ENCODE measurements at places on chromosomes 3 and 15.

DNA sequence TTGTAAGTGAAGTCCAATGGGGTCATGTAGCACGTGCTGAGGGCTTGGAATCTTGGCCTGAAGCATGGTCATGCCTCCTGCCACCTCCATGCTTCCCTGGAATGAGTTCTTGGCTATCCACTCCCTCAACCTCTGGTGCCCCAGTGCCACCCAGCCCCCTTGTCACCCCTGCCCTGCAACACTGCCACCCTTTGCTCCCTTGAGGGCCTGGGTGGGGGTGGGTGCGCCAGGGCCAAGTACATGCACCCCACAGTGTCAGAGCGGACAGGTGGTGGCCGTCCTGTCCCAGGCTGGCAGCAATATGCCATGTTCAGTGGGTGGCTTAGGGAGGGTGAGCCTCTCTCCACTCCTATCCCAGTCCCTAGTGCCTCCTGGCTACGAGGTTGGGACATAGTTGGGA is 27.6 kb upstream of the C15orf39 start:
- no peak for DNase-seq

- DNase-seq = peak; percentile 37
Measured at GRCh38 chr3:182913889-182914288, 66.4 kb downstream of the DCUN1D1 start.

DNA sequence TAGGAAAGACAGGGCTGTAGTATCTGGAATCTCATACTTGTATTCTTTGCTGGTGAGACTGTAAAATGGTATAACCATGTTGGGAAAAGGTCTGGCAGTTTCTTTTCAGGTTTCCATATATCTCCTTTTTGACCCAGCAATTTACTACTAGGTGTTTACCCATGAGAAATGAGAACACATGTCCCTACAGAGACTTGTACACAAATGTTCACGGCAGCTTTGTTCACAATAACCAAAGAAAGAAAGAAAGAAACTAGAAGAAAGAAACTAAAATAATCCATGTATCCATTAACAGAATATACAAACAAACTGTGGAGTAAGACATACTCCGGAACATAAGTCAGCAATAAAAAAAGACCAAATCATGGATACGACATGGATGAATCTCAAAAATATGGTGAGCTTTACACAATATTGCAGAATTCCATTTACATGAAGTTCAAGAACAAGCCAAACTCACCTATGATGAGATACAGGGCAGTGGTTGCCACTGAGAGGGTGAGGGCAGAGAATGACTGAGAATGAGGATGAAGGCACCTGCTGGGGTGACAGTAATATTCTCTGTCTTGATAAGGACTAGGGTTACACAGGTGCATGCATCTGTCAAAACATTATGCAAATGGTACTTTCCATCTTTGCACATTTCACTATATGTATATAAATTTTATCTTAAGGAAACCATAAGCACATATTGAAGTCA is 2.7 kb downstream of the RFTN1 start:
- DNase-seq = no peak

DNA sequence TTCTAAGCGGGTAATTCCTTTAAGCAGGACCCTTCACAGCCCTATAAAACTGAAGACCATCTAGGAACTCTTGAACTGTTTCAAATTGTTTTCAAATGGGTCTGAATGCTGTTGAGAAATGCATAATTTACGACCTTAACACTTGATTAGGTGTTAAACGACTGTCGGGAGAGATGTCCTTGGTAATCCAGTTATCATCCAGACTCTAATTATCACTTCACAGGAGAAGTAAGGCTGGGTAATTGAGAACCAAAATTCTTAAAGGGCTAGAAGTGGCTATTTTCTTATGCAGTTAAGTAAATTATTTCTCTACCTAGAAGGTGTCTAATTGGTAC is 276.7 kb upstream of the TBC1D5 start:
- no peak for DNase-seq

DNA sequence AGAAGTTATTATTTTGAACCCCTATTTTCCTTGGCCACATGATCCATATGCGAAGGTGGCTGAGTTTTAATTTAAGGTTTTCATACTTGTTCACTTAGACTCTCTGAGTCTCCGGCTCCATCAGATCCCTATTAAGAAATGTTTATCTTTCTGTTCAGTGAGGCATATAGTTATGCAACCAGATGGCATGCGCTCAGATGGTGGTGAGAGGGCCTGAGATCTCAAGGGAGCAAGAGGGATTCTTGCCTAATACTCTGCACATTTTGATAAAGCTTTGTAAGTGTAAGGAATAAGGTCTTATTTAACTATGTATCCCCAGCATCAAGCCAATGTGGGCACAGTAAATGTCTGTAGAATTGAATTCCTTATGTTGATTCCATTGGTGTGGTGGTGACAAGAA is 78.9 kb upstream of the DPH6 start:
- DNase-seq = no peak

DNA sequence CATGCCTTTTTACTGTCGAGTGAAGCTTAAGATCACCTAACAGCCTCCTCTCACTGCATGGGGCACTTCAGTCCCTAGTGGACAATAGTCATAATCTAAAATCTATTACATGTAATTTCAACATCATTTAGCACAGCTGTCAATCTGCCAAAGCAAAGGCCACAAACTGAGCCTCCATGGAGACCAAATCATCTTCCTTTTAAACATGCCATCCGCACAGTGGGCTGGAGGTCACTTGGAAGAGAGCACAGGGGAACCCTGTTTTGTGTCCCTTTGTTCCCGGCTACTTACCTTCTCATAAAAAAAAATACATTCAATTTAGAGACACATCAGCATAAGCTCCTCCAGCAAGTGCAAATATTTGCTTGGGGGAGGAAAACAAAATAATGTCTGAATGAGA is 167.3 kb downstream of the SQOR start:
- DNase-seq = no peak

DNA sequence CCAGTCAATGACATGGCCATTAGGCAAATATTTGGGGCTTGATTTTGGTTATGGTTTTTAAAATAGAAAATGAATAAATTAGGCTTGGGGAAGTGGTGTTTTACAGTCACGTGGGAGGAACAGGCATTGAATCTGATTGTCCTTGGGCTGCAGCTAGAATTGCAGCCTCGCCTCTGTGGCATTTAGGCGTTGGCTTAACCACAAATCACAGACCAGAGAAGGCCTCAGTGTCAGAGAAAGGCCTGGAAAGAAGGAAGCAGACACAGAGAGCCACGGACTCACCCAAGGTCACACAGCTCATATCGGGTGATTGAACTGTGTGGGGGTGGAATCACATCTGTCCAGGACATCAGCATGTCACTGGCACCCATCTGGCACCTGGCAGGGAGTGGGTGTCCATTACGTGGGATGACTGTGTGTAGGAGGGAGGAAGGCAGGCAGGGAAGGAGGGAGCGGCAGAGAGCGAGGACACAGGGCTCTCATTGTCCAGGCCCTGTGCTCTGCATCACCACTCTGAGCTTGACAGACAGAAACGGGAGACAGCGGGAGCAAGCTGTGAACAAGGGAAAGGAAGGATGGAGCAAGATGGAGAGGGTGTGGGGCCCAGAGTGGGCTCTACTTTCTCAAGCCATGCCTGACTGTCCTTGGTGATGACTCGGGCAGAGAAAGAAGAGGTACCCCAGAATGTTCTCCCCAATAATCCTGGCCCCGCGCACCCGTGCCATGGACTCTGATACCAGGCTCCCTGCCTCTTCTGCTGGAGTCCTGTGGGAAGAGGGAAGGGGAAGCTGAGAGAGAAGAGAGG is 186.4 kb downstream of the FAM43A start:
- no peak for DNase-seq

- no peak for DNase-seq
Measured at GRCh38 chr3:25281041-25281731, 146.9 kb upstream of the RARB start.

GRCh38 chr3:141444586-141445285 is 42.1 kb upstream of the RASA2 start:
- DNase-seq = no peak

DNA sequence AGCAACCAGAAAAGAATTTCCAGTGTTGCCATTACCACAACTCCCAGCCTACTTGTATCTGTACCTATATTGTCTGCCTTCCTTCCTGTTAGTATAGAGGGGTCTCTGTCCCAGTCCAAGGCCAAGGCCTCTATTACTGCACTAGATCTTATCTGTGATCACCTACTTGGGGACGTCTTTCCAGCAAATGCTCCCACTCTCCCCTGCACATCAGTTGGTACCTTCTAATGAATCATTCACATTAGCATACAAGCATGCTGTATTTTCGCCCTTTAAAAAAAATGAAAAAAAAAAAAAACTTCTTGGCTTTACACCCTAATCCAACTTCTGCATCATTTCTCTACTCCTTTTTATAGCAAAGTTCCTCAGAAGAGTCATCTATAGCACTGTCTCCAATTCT is 4.8 kb upstream of the AVEN start:
- DNase-seq = no peak

DNA sequence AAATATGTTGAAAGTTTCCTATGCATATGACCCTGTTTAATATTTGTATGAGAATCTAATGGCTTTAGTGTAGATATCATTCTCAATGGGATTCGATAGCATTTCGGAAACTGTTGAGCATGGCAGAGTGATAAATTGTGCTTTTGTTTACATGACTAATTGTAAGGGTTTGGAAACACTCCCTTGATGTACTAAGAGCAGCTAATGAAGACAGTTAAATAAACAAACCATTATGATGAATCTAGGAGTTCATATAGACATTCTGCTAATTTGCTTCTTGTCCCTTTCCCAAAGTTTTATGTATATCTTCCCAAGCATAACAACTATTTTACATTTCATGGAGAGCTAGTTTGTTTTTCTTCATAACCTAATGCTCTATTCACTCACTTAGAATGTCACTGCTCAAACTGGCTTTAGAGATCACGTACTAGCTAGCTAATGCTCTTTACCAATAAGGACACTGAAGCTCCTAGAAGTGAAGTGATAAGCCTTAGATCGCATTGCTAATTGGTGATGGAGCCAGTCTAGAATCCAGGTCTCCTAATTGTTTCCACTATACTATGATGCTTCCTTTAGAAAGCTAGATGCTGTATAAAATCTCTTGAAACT is 140.8 kb downstream of the TP63 start:
- DNase-seq = no peak

DNA sequence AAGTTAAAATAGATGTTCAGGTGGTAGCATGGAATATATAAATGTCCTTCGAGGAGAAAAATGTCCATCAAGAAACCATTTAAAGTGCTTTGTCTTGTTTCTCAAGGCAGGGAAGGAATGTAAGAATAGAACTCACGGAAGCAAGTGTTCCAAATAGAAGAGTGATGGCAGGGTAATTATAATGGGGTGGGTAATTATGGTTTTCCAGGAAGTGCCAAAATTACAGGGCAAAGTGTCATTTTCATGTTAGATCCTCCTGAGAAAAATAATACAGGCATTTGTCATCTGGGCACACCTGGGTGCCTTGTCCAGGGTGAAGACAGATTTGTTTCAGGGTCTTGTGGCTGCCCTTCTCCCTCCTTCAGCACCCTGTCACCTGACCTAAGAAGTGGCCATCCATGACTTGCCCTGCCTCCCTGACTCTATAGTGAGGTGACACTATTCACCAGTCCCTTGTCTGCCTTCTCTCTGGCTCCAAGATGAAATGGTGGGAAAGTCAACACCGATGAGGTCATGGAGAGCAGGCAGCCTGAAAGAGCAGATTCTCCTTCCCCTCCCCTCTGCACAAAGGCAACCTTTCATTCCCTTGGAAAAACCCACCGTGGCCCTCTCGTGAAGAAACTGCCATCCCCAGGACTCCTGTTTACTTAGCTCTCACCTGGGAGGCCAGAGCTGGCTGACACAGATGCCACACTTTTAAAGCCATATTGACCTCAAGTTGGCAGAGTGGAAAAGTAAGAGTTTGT is 45.1 kb upstream of the AMOTL2 start:
- no peak for DNase-seq
